ENCODE measurements at places on chromosomes 4 and X.

GRCh38 chrX:140141444-140142029 is 176.2 kb upstream of the CXorf66 start:
- DNase-seq = peak; percentile 34

DNA sequence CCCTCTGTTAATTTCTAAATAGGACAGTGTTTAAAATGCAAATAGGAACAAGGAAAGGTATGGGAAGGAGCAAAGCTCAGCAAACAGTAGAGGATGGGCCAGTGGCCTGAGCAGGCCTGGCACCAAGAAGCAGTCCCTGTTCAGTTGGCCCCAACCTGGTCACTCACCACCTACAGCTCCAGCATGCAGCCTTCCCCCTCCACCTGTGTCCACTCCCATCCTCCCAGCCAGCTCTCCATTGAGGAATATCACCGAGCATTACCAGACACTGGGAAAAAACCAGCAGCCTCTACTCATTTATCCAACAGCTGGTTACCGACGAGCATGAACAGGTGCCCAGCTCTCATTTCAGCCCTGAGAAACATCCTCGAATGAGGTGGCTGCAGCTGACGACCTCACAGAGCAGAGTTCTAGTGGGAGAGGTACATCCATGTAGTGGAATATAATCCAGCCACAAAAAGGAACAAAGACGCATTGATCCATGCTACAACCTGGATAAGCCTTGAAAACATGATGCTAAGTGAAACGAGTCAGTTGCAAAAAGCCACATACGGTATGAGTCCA is 25.6 kb downstream of the CD99L2 start:
- DNase-seq = no peak

GRCh38 chr4:71689822-71690221 is 94.1 kb downstream of the GC start:
- DNase-seq = no peak

GRCh38 chr4:101102114-101102742 is 245.1 kb downstream of the PPP3CA start:
- DNase-seq = no peak

- DNase-seq = no peak
Measured at GRCh38 chr4:11178433-11178832, 250.3 kb downstream of the HS3ST1 start.

DNA sequence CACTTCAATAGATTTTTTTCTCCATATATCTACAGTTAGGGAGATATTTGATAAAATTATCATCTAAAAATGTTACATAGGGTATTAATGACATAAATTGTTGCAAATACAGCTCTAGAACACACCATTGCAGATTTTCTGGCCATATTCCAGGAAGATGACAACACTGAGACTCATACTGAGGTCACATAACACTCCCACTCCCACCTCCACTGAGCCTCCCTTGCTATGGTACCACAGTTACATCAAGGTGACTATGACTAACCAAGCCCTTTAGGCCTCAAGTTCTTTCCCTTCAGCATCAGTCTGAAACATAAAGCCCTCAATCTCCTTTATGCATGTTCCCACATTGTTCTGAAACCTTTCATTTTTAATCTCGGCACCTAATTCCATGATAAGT is 932.0 kb upstream of the IGFBP7 start:
- no peak for DNase-seq

GRCh38 chr4:102678107-102678506 is 82.7 kb downstream of the MANBA start:
- no peak for DNase-seq

- DNase-seq = no peak
Measured at GRCh38 chrX:56761167-56761566, 32.1 kb downstream of the NBDY start.

GRCh38 chrX:117680286-117680685 is 436.3 kb downstream of the KLHL13 start:
- DNase-seq = no peak

DNA sequence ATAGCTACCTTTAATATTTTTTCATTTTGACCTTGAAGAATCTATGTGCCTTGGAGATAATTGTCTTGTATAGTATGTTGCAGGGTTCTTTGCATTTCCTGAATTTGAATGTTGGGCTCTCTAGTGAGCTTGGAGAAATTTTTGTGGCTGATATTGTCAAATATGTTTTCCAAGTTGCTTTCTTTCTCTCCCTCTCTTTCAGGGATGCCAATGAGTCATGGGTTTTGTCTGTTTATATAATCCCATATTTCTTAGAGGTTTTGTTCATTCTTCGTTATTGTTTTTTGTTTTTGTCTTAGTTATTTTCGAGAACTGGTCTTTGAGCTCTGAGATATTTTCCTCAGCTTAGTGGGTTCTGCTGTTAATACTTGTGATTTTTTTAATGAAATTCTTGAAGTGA is 20.7 kb downstream of the RAB40AL start:
- DNase-seq = no peak

DNA sequence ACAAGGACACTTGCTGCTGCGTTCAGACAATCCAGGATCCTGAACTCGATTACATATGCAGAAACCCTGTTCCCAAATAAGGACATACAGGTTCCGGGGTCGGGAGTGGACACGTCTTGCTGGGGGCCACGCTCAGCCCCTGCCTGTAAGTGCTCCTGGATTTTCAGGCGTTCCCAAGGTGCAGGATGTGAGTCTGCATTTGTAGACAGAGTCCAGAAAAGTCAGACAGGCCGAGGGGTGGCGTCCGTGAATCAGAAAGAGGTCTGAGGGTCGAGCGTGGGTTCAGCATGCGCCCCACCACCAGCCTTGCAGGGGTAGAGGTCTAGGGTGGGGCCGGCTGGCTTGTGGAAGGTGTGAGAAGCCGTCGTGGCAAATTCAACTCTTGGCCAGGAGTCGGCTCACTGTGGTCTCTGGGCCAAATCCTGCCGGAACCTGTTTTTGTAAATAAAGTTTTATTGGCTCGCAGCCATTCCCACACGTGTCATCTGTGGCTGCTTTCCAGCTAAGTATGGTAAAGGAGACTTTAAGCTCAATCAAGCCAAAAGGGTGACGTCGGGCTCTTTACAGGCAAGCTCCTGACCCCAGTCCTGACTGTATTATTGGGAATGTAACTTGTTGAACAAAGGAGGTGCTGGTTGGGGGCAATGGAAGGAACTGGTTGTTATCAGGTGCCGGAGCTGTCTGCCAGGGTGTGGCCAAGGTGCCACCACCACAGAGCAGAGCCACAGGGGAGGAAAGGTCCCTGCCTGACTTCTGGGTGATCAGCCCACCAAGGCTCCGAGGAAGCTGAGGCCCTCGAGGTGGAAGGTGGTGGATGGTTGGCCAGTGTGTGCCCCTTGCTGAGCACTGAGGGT is 7.4 kb downstream of the DOK7 start:
- no peak for DNase-seq

- DNase-seq = no peak
Measured at GRCh38 chrX:107741404-107741790, 34.2 kb downstream of the TSC22D3 start.

GRCh38 chr4:145554691-145555090 is 64.5 kb upstream of the MMAA start:
- no peak for DNase-seq

DNA sequence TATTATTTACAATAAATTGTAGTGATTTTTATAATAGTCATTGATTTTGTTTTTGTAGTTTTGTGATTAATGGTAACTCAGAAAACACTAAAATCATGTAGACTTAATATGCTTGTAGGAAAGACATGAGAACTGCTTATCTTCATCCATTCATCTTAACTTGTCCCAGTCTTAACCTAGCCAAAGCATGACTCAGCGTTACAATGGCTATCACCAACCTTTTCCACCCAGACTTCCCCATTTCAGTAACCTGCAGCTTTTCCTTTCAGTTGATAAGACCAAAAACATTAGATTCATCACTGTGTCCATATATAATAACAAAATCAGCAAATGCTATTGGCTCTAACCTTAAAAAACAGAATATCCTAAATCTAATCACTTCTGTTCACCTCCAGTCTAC is 106.2 kb upstream of the KLF8 start:
- no peak for DNase-seq

GRCh38 chr4:152424977-152425376 is 110.9 kb downstream of the FBXW7 start:
- DNase-seq = no peak

DNA sequence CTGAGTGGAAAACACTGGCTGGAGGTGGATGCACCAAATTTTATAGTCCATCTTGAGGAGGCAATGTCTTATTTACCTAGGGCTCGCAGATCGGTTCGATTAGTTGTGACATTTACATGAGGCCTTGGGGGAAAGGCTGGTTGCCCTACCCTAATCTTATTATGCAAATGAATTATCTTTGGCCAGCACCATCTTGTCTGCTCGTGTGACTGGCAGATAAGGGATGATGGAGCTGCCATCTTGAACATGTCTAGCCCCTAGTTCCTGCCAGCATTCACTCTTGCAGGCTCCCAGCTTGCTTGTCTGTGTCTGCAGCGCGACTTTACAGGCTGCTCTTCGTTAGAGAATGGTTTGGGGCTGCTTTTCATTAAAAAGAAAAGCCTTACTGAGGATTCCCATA is 61.9 kb downstream of the SEC24B start:
- DNase-seq = no peak

- no peak for DNase-seq
Measured at GRCh38 chrX:124269881-124270280, 62.6 kb upstream of the TEX13D start.

- no peak for DNase-seq
Measured at GRCh38 chr4:184649971-184650855, 675 bp downstream of the PRIMPOL start.

- no peak for DNase-seq
Measured at GRCh38 chr4:174490451-174490961, 31.8 kb downstream of the HPGD start.

GRCh38 chr4:41468122-41468521 is 69.8 kb upstream of the LIMCH1 start:
- no peak for DNase-seq

DNA sequence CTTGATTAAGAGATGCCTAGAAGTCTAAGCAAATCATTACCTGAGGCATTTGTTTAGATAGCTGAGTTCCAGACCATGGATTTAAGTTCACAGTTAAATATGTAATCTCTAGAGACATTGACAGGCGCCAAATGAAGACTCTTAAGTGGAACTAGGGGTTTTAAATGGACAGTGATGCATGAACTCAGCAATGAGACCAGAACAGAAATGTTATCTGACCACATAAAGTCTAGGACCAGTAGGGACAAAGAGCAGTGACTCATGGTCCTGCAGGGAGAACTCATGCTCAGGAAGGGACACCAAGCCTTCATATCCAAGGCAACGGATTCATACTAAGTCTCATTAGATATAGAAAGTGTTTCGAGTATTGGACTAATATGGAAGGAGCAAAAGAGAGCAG is 152.3 kb downstream of the PPARGC1A start:
- DNase-seq = no peak

- no peak for DNase-seq
Measured at GRCh38 chrX:150813922-150814321, 84.5 kb downstream of the CD99L2 start.

GRCh38 chr4:3869661-3870566 is 103.7 kb downstream of the ADRA2C start:
- DNase-seq = no peak

- no peak for DNase-seq
Measured at GRCh38 chr4:22019676-22020075, 71.1 kb upstream of the KCNIP4 start.

DNA sequence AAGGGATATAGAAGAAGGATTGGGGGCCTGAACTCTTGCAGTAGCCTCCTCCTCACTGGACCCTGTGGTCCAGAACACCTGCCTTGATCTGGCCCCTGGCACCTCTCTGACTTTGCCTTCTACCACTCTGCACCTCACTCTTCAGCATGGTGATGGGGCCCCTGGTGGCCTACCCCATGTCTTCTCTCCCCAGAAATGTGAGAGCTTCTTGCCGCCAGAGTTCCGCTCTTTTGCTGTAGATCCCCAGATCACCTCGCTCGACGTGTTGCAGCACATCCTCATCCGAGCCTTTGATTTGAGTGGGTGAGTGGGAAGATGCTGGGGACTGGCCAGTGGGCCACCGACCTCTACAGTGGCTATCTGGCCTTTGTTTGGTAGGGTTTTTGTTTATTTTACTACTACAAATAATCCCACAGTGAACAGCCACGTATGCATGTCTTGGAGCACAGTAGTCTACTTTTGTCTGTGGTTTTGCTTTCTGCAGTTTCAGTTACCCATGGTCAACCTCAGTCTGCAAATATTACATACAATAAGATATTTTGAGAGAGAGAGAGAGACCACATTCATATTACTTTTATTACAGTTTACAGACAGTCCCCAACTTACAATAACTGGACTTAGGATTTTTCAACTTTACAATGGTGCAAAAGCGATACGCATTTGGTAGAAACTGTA is 1.8 kb downstream of the TBC1D25 start:
- no peak for DNase-seq

GRCh38 chr4:147175460-147176025 is 229.9 kb upstream of the TTC29 start:
- DNase-seq = no peak

GRCh38 chr4:127978930-127979329 is 13.7 kb downstream of the ABHD18 start:
- no peak for DNase-seq

GRCh38 chrX:154655346-154655745 is 2.0 kb upstream of the CTAG2 start:
- DNase-seq = no peak

DNA sequence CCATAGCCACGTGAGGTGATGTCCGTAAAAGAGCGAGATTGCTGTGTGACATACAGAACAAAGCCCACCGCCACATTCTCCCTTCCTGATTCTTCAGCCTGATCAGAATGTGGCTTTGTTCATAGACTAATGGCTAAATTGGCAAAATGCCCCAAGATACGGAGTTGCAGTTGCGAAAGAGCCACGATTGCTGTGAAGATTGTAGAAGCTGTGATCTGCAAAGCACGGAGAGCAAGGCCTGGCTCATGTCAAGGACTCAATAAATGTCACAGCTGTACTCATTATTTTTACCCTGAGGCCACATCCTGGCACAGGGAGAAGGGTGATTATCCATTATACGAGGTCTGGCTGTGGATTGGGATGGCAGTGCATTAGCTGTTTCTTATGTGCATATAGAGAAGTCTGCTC is 34.2 kb downstream of the ARSD start:
- DNase-seq = no peak

GRCh38 chr4:158302076-158302866 is 92.0 kb downstream of the TMEM144 start:
- DNase-seq = no peak

DNA sequence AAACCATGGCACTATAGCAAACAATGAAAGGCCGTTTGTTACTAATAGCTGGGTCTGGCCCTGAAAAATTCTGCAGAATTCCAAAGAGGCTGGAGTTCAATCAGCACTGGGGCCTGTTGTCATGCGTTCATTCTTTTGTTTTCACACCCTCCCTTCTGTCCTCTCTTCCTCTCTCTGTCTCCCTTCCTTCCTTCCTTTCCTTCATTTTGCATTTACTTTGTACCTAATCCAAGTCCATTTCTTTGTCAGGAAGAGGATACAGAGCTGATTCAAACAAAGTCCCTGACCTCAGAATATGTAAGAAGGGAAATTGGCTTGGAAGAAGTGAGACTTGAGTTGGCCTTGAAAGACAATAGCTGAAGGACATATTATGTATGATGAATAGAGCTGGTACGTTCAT is 119.6 kb upstream of the LDB2 start:
- DNase-seq = no peak

- no peak for DNase-seq
Measured at GRCh38 chrX:2147928-2148327, 352.8 kb downstream of the DHRSX start.

- no peak for DNase-seq
Measured at GRCh38 chrX:69228732-69229131, 63.5 kb upstream of the PJA1 start.
